ENCODE measurements at places on chromosomes 4 and X.

DNA sequence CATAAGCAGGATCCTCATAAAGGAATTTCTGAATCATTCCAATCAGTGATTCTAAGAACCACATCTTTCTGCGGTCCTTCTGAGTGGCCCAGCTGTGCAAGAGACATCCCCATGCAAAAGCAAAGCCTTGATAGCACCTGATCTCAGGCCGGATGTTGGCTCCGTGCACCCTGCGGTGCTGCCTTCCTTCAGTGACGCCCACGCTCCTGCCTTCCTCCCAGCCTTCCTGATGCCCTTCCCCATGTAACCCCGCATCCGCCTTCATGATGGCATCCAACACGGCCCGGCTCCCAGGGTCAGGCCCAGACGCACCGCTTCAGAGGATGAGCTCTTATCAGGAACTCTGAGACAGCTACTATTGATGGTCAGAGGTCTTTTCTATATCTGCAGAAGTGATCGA, 20.4 kb upstream of the CYP4V2 start:
- DNase-seq: no peak

- no peak for DNase-seq
Observed at GRCh38 chr4:151067316-151067970, 32.0 kb upstream of the RPS3A start.

GRCh38 chrX:29851857-29852605, 363.3 kb upstream of the MAGEB2 start:
- no peak for DNase-seq

- no peak for DNase-seq
Observed at GRCh38 chrX:41960142-41960541, 36.8 kb upstream of the CASK start.

DNA sequence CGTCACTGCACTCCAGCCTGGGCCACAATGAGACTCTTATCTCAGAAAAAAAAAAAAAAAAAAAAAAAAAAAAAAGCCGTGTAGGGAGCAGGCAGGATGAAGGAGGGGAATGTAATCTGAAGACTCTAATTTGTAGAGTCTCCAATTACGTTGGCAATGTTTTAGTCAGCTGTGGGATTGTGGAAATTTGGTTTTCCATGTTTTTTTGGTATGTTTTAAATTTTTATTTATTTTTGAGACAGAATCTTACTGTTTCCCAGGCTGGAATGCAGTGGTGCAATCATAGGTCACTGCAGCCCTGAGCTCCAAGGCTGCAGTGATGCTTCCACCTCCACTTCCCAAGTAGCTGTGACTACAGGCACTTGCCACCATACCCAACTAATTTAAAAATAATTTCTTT, 56.5 kb downstream of the NSD2 start:
- no peak for DNase-seq

DNA sequence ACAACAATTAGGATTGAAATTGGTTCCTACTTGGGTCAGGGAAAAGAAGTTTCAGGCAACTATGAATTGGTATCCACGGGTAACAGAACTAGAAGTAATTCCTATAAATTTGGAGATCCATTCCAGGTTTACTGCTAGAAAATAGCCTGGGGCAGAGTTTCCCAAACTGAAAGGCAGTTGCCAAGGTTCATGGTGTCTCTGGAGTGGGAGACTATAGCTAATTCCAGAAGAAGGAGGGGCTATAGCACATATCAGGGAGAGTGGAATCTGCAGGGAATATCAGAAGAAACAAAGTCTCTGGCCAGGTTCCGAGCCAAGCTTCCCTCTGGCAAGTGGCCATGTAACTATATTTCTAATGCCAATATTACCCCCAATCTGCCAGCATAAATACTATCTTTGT, 166.3 kb downstream of the GALNTL6 start:
- DNase-seq: no peak

- DNase-seq: no peak
Observed at GRCh38 chr4:896216-896615, 35.9 kb downstream of the GAK start.

DNA sequence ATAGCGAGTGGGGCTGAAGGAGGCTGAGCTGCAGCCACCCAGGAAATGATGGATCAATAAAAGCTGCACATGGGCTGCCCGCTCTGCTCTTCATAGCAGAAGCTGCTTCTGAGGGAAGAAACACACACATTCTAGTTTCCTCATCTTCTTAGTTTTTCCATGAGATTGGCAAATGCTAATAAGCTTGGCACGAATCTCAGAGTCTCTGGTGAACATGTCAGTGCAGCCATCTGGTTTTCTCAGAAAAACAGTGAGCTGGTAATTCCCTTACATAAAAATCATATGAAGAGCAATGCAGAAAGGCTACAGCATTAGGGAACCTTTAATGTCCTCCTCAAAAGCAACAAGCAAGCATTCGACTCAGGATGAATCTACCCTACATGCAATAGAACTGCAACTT, 69.9 kb downstream of the GATB start:
- no peak for DNase-seq

- no peak for DNase-seq
Observed at GRCh38 chrX:105126201-105126600, 94.3 kb downstream of the TEX13A start.

GRCh38 chr4:172489861-172490260, 676.7 kb downstream of the GALNTL6 start:
- DNase-seq: no peak

DNA sequence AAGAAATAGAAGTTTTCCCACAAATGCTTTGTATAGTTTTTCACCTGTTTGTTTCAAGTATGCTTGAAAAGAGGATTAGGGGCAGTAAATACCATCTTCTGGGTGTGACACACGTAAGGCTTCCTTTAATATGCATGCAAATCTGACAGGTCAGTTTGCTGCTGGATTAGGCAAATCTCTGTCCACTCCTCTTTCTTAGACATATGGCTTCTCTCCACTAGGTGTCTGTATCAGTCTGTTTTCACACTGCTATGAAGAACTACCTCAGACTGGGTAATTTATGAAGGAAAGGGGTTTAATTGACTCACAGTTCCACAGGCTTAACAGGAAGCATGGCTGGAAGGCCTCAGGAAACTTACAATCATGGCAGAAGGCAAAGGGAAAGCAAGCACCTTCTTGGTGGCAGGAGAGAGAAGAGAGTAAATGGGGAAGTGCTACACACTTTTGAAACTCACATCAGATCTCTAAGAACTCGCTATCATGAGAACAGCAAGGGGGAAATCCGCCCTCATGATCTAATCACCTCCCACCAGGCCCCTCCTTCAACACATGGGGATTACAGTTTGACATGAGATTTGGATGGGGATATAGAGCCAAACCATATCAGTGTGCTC, 66.9 kb downstream of the TAB3 start:
- DNase-seq: no peak

DNA sequence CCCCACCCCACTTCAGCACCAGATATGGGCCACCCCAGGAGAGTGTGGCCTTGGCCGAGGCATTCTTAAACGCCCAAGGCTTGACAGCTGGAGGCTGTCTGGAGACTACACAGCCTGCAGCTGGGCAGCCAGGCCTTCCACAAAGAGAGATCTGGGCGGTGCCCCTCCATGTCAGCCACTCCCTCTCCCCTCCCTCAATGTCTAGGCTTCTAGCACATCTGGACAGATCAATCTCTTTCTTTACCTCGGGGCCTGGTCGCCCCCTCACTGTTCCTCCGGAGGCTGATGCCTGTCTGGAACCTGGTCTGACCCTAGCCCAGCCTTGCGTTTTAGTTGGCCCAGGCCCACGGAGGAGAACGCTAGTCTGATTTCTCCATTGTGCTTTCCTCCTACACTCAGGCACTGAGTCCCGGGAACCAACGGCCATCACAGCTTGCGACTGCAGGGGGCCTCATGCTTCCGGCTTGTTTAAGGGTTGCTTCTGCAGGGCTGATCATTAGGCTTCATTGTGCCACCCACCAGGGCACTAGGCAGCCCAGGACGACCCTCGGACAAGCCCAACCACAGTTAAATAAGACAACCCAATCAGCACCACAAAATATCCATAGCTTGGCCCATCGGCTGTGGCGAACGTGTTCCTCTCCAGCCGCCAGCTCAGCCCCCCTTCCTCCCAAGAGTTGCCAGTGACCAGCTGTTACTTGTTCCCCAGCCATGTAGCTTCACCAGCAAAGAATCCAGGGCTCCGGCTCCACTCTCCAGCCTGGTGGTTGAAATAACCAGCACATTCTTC, 200.6 kb downstream of the BCOR start:
- DNase-seq: no peak

DNA sequence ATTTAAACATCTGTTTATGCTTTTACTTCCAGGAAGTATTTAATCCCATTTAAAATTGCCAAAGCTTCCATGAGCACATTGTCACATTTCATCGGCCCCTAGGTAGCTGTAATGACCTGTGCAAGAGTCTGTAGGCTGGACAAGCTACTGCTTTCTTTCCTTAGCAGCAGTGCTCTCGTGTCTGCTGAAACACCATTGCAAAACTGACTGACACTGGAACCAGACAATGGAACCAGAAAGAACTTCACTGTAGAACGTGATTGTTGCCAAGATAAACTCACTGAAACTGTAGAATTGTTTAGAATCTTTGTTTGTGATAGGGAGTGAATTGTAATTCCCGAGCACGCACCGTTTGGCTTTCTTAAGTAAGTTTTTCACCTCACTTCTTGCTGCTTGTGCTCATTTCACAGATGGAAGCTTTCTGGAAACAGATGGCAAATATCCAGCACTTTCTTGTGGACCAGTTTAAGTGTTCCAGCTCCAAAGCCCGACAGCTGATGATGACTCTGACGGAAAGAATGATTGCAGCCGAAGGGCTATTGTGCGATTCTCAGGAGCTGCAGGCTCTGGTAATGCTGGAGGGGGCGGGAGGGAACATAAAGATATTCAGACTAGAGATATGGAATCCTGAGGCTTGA, 36.9 kb downstream of the EVC start:
- DNase-seq: no peak

GRCh38 chr4:110735686-110736085, 112.8 kb upstream of the PITX2 start:
- no peak for DNase-seq

DNA sequence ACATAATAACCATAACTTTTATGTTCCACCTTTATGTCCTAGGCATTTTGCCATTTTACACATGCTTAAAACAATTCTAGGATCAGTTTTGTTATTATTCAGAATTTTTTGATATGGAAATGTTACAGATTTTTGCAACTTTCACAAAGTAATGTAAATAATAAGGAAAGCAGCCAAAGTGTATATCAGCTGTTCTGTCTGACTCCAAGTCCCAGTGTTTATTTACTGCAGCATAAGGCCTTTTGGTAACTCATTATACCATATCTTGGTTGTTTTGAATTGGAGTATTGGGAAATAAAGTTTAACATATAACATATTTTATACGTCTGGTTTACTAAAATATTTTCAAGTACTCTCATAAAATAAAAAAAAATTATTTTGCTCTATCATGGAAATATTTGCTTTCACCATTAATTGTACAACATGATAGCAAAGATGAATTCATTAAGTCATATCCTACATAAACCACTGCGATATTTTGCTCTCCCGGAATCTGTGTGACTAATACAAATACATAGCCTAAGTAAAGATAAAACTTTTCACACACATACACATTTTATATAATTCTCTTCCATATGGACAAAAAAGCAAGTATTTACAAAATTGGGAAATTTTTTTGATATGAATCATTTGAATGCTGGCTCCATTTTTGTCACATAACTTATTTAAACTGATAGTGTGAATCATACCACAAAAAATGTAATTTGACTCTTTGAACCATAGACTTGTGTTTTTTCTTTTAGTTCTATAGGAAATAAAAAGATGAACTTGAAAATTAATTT, 399.0 kb downstream of the PABPC4L start:
- no peak for DNase-seq

DNA sequence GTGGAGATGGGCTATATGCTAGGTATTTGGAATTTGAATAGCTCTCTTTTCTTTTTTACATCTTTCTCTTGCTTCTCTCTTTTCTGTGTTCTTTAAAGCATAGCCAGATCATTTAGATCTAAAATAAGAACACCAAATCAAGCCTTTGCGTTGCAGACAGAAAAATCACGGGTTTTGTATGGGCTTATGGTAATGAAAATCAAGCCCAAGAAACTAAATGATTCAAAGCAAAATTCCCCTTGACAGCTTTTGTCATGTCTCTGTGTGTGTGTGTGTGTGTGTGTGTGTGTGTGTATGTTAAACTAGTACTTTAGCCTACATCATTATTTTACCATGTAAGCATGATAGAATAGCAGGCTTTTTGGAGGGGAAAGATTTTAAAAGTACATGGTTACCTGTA, 1.8 kb upstream of the RASL11B start:
- DNase-seq: no peak

GRCh38 chr4:152971053-152971452, 34.9 kb downstream of the FHDC1 start:
- DNase-seq: no peak

GRCh38 chrX:15971696-15972095, 117.1 kb upstream of the AP1S2 start:
- no peak for DNase-seq

DNA sequence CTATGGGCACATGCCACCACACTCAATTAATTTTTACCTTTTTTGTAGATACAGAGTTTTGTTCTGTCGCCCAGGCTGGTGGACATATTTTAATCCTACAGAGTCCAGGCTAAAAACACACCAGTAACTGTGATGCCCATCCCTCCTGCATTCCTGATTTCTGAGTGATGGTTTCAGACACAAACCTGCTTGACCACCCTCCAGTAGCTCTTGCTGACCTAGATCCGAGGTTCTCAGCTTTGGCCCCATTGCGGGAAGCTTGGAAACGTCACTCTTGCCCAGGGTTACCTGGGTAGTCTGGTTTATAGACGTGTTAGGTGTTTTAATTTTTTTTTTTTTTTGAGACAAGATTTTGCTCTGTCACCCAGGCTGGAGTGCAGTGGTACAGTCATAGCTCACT, 7.5 kb downstream of the CD99 start:
- DNase-seq: no peak

GRCh38 chr4:154586296-154587033, 4.1 kb downstream of the FGA start:
- no peak for DNase-seq

DNA sequence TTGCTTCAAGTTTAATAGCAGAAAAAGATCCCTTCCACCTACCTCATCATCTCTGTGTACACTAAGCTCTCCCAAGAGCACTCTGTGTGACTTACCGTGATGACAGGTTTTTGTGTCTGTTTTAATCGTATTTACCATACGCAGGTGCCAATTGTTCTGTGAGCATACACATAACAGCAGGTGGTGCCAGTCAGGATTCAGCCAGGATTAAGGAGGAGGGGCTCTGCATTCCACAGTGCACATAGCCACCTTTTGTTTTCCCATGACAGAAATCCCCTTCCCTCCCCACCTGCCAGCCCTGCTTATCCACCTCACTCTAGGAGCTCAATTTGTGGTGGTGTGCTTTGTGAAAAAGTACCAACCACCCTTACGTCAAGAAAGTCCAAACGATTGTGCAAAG, 14.8 kb downstream of the ANK2 start:
- no peak for DNase-seq

DNA sequence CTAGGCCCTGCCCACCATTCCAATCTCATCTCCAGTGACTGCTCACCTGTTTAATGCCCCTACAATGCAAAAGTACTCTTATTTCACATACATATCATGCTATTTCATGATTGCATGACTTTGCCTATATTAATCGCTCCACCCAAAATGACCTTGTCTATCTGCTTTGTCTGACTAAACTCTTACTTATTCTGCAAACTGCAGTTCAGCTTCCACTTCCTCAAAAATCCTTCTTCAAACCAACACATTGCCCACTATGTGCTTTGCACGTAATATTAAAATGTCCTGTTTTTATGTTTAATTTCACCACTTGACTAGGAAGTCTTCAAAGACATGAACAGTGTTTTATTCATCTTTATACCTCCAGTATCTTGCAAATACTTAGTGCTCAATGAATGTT, 229.6 kb downstream of the OPHN1 start:
- DNase-seq: no peak

GRCh38 chr4:65635051-65635821, 35.1 kb downstream of the EPHA5 start:
- DNase-seq: no peak
